Activated CD4-positive, alpha-beta T cell treated with anti-CD3 and anti-CD28 coated beads for 36 hours (primary cell): ENCODE measurements at places on chromosomes 2 and 18. TPM values are rescaled to one million over a fixed set of nuclear protein-coding genes. Genes with fewer than 3 reads are reported as not detected.

DNA sequence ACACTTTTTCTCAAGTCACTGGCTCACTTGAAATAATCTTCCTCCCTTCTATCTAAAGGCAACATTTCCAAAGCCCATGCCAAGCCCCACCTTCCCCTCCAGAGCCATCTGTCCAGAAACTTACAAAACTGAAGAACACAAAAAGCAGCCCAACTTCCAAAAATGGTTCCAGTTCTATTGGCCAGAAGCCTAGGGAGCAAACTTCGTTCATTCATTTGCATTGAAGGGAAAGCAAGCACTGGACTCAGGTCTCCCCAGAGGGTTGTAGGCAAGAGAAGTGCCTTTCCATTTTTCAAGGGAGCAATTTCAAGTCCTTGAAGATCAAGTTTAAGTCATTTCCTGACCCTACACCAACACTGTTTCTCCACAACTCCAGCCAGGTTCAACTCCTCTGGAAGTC, 585.0 kb downstream of the BCL11A start:
- DNase-seq, result no peak
- no peaks in the 10 kb centered on the region for H3K36me3 ChIP-seq
- no peaks in the 10 kb centered on the region for H3K27me3 ChIP-seq
- no peaks in the 10 kb centered on the region for H3K4me1 ChIP-seq
- no peak overlapping the region for H3K4me3 ChIP-seq
- H3K27ac ChIP-seq, result no peak overlapping the region

DNA sequence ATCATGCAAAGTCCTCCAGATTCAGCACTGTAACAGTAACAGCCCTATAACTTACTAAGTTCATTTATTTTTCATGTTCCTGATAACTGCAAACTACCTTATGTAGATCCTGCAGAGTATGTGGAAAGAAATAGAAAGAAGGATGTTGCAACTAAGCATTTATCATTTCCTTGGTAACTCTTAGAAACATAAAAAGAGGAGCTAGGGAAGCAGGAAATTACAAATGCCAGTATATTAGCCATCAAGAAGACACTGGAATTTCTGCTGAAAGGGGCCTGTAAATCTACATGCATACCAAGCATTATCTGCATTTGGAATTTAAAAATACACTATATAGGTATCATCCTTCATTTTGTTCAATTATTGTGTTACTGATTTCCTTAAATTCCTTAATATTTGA, 66.8 kb downstream of the PDE11A start:
- H3K4me1 ChIP-seq, result no peaks in the 10 kb centered on the region
- DNase-seq, result no peak
- H3K36me3 ChIP-seq, result no peaks in the 10 kb centered on the region
- H3K27ac ChIP-seq, result no peak overlapping the region

DNA sequence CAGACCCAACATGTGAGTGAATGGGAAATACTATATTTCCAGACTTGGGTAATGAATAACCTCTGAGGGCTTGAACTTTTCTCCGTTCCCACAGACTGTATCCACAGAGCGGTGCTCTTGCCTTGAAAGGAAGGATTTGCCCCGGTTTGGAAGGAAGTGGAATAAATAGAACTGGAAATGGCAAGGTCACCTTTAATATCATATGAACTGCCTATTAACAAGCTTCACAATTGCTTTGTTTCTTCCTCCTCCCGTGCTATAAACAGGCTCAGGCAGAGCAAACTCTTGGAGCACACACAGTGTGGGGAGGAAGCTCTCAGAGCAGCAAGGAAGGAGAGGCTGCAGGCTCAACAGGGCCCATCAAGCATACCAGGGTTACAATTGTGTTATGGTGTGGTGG, 28.5 kb upstream of the DARS1 start:
- no peak overlapping the region for H3K27ac ChIP-seq
- H3K4me1 ChIP-seq, result peaks cover 5% of the 10 kb centered on the region
- no peaks in the 10 kb centered on the region for H3K27me3 ChIP-seq
- DNase-seq, result no peak
- no peaks in the 10 kb centered on the region for H3K36me3 ChIP-seq

DNA sequence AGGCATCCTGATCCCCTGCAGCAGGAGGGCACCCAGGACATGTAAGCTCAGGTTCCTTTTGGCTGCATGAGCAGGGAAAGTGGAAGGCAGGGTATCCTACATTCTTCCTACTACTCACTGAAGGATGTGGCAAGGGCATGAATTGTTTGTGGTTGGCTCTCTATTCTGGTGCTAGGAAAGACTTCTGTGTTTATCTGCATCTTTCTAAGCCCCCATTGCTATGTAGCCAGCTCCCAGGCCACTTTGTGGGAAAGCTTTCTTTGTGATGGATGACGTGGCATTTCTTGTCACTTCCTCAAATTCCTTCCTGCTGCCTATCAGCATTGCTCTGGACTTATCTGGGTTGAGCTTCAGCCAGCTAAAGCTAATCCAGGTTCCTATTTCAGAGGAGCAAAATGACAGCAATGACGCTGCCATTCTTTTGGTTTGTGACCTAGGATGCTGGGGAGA, 46.2 kb downstream of the MEIS1 start:
- H3K4me1 ChIP-seq, result no peaks in the 10 kb centered on the region
- H3K27me3 ChIP-seq, result peaks cover 2% of the 10 kb centered on the region
- H3K4me3 ChIP-seq, result no peak overlapping the region
- H3K27ac ChIP-seq, result no peak overlapping the region
- H3K36me3 ChIP-seq, result no peaks in the 10 kb centered on the region
- no peak for DNase-seq

- H3K4me3 ChIP-seq, result no peak overlapping the region
- peaks cover 1% of the 10 kb centered on the region for H3K36me3 ChIP-seq
- no peak overlapping the region for H3K27ac ChIP-seq
Observed at GRCh38 chr2:44579837-44580230, 218.1 kb downstream of the CAMKMT start.

- H3K4me1 ChIP-seq, result no peaks in the 10 kb centered on the region
- no peak for DNase-seq
- no peaks in the 10 kb centered on the region for H3K27me3 ChIP-seq
Observed at GRCh38 chr2:122851972-122852531, 1096.6 kb downstream of the TSN start.

DNA sequence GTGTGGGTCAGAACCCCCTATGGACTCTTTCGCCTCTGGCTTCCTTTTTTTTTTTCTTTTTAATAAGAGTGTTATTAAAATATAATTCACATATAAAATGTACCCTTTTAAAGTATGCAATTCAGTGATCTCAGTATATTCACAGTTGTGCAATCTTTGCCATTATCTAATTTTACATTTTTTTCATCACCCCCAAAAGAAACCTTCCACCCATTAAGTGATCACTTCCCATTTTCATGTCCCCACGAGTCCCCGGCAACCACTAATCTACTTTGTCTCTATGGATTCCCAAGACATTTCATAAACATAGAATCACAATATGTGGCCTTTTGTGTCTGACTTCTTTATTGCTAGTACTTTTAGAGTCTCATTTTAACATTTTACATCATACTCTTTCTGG, 38.7 kb upstream of the ANXA4 start:
- no peaks in the 10 kb centered on the region for H3K36me3 ChIP-seq
- H3K27me3 ChIP-seq, result no peaks in the 10 kb centered on the region
- no peak overlapping the region for H3K27ac ChIP-seq
- H3K4me1 ChIP-seq, result peaks cover 24% of the 10 kb centered on the region

DNA sequence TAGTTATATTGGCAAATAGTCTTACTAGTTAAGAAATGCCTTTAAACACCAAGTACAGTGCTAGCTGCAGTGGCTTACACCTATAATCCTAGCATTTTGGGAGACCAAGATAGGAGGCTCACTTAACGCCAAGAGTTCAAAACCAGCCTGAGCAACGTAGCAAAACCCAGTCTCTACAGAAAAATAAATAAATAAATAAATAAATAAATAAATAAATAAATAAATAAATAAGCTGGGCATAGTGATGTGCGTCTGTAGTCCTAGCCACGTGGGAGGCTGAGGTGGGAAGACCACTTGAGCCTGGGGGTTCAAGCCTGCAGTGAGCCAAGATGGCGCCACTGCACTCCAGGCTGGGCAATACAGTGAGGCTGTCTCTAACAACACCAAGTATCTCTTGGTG, 158.6 kb upstream of the ALPP start:
- H3K27me3 ChIP-seq, result no peaks in the 10 kb centered on the region
- peaks cover 7% of the 10 kb centered on the region for H3K36me3 ChIP-seq
- DNase-seq, result no peak
- no peak overlapping the region for H3K4me3 ChIP-seq
- H3K27ac ChIP-seq, result no peak overlapping the region

DNA sequence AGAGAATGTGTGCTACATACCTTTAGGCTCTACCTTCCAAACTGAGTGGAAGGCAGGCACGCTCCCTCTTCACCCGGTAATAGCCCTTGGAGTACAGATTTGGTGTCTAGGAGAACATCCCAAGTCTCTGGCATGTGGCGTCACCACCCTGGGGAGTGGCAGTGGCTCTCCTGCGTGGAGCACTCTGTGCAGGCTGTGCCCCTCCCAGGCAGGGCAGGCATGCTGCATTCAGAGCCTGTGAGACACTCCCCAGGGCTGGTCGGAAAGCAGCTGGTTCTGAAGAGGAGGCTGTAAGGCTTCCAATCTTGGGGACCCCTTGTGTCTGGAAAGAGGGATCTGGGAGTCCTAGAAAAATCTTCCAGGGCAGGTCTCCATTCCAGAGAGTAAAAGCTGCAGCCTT, 193.3 kb downstream of the ANKRD30B start:
- H3K27me3 ChIP-seq, result no peaks in the 10 kb centered on the region
- no peak overlapping the region for H3K4me3 ChIP-seq
- no peak overlapping the region for H3K27ac ChIP-seq
- DNase-seq, result no peak
- no peaks in the 10 kb centered on the region for H3K36me3 ChIP-seq
- H3K4me1 ChIP-seq, result no peaks in the 10 kb centered on the region

DNA sequence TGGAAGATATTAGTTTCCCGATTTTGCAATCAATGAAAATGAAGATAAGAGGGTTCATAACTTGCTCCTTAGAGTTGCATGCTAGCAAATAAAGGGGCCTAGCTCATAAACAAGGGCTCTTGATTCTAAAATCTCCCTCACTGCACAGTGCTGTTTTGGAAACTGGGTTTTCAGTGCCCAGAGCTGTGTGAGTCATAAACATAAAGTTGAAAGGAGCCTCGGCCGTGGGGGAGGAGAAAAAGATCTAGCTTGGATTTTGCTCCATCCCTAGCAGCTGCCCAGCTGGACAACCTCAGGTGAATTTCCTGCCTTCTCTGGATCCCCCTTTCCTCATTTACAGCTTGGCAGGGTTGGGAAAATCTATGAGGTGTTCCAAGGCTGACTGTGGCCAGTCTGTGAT, 42.5 kb downstream of the LYPD1 start:
- no peak overlapping the region for H3K27ac ChIP-seq
- no peaks in the 10 kb centered on the region for H3K36me3 ChIP-seq
- no peak for DNase-seq
- no peak overlapping the region for H3K4me3 ChIP-seq
- no peaks in the 10 kb centered on the region for H3K4me1 ChIP-seq

DNA sequence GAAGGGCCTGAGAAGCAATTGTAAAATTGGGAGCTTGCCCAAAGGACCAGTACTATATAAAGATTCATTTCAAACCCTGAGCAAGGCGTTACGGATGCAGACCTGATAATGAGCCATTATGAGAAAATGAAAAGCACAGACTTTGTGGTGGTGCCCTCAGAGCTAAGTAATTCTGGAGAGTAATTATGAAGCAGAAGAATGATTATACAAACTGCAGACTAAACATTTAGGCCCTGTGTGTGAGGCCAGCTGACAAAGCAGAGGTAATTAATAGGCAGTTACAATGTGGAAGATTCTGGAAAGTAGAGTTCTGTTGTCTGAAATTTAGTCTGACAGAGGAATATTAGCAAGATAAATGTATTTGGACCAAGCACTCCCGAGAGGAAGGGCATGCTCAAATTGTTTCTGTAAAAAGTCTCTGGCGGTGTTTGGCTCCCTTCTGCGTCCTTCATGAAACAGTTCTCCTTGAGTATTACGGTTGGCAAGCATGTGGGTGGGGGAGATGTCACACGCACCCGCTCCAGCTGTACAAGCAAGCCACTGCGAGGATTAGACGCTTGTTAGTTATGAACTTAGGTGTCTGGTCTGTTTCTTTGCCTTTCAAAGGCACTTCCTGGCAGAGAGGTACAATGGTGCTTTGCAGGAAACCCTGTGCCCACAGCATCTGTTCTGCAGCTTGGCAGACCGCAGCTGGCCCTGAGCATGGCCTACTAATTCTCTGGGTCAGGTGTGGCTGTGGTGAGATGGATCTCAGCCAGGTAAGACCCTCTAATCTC, 45.5 kb downstream of the CDC42EP3 start:
- peak; percentile 77 for DNase-seq
- no peaks in the 10 kb centered on the region for H3K27me3 ChIP-seq
- H3K27ac ChIP-seq, result peak overlapping the region; percentile 83
- peak overlapping the region; percentile 53 for H3K4me3 ChIP-seq
- H3K36me3 ChIP-seq, result peaks cover 3% of the 10 kb centered on the region

DNA sequence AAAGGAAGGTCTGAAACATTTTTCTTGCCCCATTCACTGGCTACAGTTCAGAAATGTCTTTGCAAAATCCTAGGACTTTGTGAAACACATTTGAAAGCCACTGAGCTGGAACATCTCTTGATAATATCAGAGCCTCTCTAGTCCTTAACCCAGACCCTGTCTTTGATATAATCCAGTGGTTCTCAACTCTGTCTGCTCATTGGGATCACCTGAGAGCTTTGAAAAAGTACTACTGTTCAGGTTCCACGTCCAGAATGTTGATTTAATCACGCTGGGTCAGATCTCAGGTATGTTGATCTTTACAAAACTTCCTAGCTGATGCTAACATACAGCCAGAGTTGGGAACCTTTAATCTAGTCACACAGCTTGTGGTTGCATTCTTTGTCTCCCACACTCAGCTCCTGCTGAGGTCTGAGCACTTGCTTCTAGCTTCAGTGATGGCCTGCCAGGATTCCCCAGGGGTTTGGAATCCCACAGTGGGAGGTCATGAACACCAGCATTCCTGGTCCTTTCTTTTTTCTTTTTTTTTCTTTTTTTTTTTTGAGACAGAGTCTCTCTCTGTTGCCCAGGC, 262.7 kb downstream of the SETBP1 start:
- no peaks in the 10 kb centered on the region for H3K36me3 ChIP-seq
- DNase-seq, result no peak
- H3K4me3 ChIP-seq, result no peak overlapping the region
- H3K27ac ChIP-seq, result no peak overlapping the region
- H3K27me3 ChIP-seq, result peaks cover 4% of the 10 kb centered on the region

UPP2 gene
- total RNA-seq, result not detected

PRSS56 gene
- not detected for total RNA-seq

ASB18 gene
- not detected for total RNA-seq

C18orf54 gene
- 9.9 TPM for total RNA-seq

ANKMY1 gene
- total RNA-seq, result 24.0 TPM

GPC1 gene
- 2.0 TPM for total RNA-seq
